ENCODE measurements at places on chromosomes 6 and 20. TPM values are rescaled to one million over a fixed set of nuclear protein-coding genes. Genes with fewer than 3 reads are reported as not detected.

The PDYN gene
- not detected for total RNA-seq

The NAPB gene
- total RNA-seq, result 16.0 TPM

DNA sequence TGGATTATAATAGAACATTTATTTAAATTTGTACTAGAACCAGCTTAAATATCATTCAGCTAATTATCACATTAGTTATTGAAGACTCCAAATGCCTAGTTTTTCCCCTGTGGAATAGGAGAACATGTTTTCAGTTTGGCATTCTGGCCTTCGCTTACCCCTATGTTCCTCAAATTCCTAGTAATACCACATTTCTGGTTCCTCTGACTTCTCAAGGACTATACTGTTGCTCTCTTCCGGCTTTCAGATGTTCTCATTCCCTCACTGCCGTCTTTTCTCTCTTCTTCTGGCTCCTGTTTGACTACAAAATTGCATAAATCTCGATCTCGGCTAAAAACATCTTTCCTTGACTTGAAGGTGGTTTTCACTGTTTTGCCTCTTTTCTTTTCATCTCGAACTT lies 71.8 kb upstream of the KHDRBS2 start:
- no peak for DNase-seq
- no peaks in the 10 kb centered on the region for H3K27me3 ChIP-seq
- H3K4me3 ChIP-seq, result no peak overlapping the region
- H3K36me3 ChIP-seq, result no peaks in the 10 kb centered on the region
- no peaks in the 10 kb centered on the region for H3K4me1 ChIP-seq

DNA sequence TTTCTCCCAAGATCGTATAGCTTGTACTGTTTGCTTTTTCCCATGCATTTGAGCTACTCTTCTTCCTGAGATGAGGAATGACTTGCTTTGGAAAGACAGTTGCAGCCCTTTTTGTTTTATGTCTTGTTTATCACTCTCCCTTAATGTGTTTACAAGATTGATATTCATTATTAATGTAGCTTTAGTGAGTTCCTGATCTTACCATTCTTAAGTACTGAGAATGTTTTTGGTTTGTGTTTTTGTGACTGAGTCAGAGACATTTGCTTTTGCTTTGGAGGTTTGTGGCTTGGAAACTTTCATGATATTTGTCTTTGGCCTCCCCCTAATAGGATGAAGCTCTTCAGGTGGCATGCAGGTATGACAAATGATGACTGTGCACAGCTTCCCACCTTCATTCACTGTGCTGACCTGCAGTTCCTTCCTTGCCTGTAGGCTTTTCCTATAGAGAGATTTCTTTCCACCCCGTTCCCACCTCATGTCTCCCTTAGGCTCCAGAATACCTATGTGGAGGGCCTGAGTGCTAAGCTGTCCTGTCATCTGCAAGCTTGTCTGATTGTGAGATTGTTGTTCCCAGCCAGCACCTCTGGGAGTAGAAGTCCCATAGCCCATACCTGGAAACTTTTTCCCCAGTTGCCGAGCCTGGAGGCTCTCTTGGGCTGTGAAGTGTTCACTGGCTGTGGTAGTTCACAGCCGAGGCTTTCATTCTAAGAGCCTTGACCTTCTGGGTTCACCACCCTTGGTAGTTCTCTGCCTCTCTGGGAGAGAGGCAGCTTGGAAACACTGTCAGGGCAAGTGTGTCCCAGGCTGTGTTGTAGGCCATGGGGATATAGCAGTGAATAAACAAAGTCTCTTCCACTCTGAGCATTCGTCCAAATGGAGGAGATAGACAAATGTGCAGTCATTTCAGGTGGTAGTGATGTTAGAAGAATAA lies 27.1 kb downstream of the CDS2 start:
- H3K4me1 ChIP-seq, result peaks cover 29% of the 10 kb centered on the region
- DNase-seq, result no peak
- H3K27ac ChIP-seq, result no peak overlapping the region
- no peak overlapping the region for H3K4me3 ChIP-seq
- no peaks in the 10 kb centered on the region for H3K36me3 ChIP-seq
- no peaks in the 10 kb centered on the region for H3K27me3 ChIP-seq

The TGM3 gene
- 1,413 TPM for total RNA-seq

The GNMT gene
- total RNA-seq, result not detected

The SLC32A1 gene
- total RNA-seq, result not detected

DNA sequence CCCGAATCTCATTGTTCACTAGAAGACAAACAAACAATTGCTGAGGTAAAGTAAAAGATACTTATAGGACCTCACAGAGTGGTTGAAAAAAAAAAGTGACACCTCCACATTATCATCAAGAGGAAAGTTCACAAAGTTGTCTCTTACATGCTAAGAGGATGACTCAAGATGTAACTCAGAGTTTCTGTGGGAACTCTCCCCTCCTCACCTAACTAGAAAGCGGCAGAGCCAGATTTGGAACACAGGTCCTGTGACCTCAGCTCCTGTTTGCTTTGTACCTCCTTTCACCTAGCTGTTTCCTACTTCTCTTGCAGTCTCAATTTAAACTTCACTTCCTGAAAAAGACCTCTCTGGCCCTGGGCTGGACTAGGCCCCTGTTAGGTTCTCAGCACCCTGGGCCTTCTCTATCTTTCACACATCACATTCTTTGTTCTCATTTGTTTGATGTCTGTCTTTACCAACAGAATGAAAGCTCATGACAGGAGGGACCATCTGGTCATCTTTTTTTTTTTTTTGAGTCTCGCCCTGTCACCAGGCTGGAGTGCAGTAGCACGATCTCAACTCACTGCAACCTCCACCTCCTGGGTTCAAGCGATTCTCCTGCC lies 60.8 kb downstream of the CD24 start:
- H3K27me3 ChIP-seq, result no peaks in the 10 kb centered on the region
- no peaks in the 10 kb centered on the region for H3K36me3 ChIP-seq
- peak overlapping the region; percentile 91 for H3K27ac ChIP-seq
- H3K4me3 ChIP-seq, result no peak overlapping the region

- no peaks in the 10 kb centered on the region for H3K27me3 ChIP-seq
- no peaks in the 10 kb centered on the region for H3K36me3 ChIP-seq
- DNase-seq, result no peak
- H3K4me3 ChIP-seq, result no peak overlapping the region
Measured at GRCh38 chr20:11651138-11651537, 266.6 kb upstream of the BTBD3 start.

DNA sequence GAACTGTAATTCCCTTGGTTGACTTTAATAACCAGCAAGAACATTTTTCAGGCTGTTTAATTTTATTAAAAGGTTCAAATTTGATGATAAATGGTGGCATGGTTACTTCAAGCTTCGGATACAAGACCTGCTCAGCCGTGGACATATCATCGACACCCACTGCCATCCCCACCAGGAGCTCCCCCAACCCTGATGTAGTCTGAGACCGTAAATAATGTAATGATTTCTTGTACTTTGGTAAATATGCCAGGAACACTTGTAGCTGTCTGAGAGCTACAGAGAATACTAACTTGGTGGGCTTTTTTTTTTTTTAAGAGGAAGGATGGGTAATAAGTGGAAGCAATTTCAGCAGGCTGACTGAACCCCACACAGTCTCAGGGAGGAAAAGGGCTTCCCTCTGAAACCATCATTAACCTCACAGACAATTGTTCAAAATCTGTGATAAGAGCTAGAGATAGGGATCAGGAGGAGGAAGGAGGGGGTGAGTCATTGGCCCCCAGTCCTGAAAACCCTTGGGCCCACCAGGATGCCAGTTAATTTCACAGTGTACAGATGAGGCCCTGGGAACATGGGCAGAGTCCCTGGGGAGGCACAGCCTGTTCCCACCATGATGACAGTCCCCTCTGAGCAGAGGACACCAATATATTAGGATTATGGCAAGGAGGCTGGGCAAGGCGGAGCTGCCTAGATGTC lies 56.0 kb downstream of the APCDD1L start:
- DNase-seq, result no peak
- H3K36me3 ChIP-seq, result no peaks in the 10 kb centered on the region
- no peak overlapping the region for H3K4me3 ChIP-seq
- no peaks in the 10 kb centered on the region for H3K27me3 ChIP-seq
- H3K27ac ChIP-seq, result no peak overlapping the region
- no peaks in the 10 kb centered on the region for H3K4me1 ChIP-seq

DNA sequence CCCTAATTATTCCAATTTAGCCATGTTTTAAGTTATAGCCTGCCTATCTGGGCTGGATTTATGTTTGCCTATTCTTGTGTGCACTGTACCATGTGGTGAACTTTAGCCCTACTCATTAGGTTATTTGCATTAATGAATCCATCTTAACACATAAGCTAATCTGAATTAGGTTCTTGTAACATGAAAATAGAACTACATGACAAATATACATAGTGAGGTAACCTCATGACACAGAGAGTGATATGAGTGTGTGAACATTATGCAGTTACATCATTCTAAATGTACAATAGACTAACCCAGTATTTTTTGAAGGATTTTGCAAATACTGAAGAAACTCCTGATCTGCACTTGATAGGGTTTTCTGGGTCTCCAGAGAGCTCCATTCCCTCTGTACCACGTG lies 733.7 kb upstream of the CITED2 start:
- no peak for DNase-seq
- H3K36me3 ChIP-seq, result no peaks in the 10 kb centered on the region
- no peaks in the 10 kb centered on the region for H3K27me3 ChIP-seq
- H3K4me1 ChIP-seq, result no peaks in the 10 kb centered on the region
- no peak overlapping the region for H3K27ac ChIP-seq

GRCh38 chr6:96613291-96613999 lies 50.5 kb downstream of the FHL5 start:
- no peak overlapping the region for H3K4me3 ChIP-seq
- no peak for DNase-seq
- no peak overlapping the region for H3K27ac ChIP-seq
- H3K4me1 ChIP-seq, result no peaks in the 10 kb centered on the region

DNA sequence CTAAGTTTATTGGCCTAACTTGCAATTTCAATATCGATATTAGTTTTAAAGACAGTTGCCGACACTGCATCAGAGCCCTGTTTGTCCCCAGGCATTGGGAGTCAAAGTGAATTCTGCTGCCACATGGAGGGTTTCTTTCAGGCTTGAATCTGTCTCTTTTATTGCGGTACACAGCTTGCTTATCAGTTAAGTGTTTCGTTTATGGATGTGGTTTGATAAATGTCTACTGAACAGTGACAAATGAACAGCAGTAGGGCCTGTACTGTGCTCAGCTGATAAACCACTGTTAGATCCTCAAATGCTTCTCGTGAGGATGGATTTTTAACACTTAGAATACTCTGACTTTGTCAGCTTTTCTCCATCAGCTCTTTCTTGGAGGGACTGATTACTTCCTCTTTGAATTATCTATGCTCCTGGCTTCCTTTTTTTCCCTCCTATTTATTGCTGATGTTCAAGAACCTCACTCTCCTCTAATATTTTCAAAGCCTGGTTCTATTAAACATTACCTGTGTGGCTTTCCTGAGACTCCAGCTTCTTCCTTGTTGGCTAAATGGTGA lies 240.8 kb downstream of the PLCB1 start:
- no peaks in the 10 kb centered on the region for H3K27me3 ChIP-seq
- DNase-seq, result no peak
- H3K27ac ChIP-seq, result no peak overlapping the region
- no peaks in the 10 kb centered on the region for H3K36me3 ChIP-seq
- no peak overlapping the region for H3K4me3 ChIP-seq
- H3K4me1 ChIP-seq, result no peaks in the 10 kb centered on the region

- DNase-seq, result no peak
- H3K27ac ChIP-seq, result no peak overlapping the region
- H3K4me3 ChIP-seq, result no peak overlapping the region
- no peaks in the 10 kb centered on the region for H3K27me3 ChIP-seq
- peaks cover 7% of the 10 kb centered on the region for H3K4me1 ChIP-seq
Measured at GRCh38 chr20:46652699-46653098, 1.4 kb upstream of the SLC13A3 start.

The PPDPF gene
- 380 TPM for total RNA-seq

- H3K27ac ChIP-seq, result no peak overlapping the region
- H3K27me3 ChIP-seq, result no peaks in the 10 kb centered on the region
- H3K4me3 ChIP-seq, result no peak overlapping the region
- H3K36me3 ChIP-seq, result no peaks in the 10 kb centered on the region
- DNase-seq, result no peak
Measured at GRCh38 chr20:17912916-17913315, 55.7 kb downstream of the SNX5 start.

The COMMD7 gene
- 10.7 TPM for total RNA-seq

GRCh38 chr6:119934816-119935215 lies 585.3 kb upstream of the MAN1A1 start:
- DNase-seq, result no peak
- no peaks in the 10 kb centered on the region for H3K27me3 ChIP-seq
- no peak overlapping the region for H3K27ac ChIP-seq
- no peaks in the 10 kb centered on the region for H3K36me3 ChIP-seq

The FKBP1A gene
- total RNA-seq, result 100 TPM

DNA sequence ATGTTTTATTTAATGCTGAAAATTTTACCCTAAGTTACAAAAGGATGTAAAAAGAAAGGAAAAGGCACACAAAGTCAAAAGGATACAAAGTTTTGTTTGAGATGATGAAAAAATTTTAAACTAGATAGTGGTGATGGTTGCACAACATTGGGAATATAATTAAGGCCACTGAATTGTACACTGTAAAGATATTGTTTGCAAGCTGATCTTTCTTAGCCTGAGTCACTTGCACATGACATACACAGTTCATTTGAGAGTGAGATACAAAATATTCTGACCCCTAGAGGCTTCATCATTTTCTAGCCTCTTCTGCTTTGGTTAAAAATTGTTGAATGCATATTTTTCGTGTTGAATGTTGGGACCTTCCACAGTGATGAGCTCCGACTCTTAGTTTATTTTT lies 462.6 kb downstream of the HDGFL1 start:
- H3K27ac ChIP-seq, result no peak overlapping the region
- H3K4me1 ChIP-seq, result no peaks in the 10 kb centered on the region
- no peak overlapping the region for H3K4me3 ChIP-seq
- no peaks in the 10 kb centered on the region for H3K27me3 ChIP-seq
- H3K36me3 ChIP-seq, result no peaks in the 10 kb centered on the region

The ACAT2 gene
- 39.1 TPM for total RNA-seq

The CST5 gene
- total RNA-seq, result not detected

GRCh38 chr6:66435321-66435720 lies 728.3 kb upstream of the EYS start:
- no peak overlapping the region for H3K27ac ChIP-seq
- H3K27me3 ChIP-seq, result no peaks in the 10 kb centered on the region
- no peaks in the 10 kb centered on the region for H3K36me3 ChIP-seq
- no peaks in the 10 kb centered on the region for H3K4me1 ChIP-seq
- no peak for DNase-seq

- no peak overlapping the region for H3K27ac ChIP-seq
- no peaks in the 10 kb centered on the region for H3K36me3 ChIP-seq
- no peaks in the 10 kb centered on the region for H3K27me3 ChIP-seq
- DNase-seq, result no peak
Measured at GRCh38 chr20:35252037-35252461, 25.6 kb downstream of the MMP24 start.

Measured in esophagus squamous epithelium (tissue), 5 donors.